ENCODE measurements at places on chromosomes 4 and X.
A peak's percentile ranks its signal among the peaks of the same experiment; 100 is the strongest.

DNA sequence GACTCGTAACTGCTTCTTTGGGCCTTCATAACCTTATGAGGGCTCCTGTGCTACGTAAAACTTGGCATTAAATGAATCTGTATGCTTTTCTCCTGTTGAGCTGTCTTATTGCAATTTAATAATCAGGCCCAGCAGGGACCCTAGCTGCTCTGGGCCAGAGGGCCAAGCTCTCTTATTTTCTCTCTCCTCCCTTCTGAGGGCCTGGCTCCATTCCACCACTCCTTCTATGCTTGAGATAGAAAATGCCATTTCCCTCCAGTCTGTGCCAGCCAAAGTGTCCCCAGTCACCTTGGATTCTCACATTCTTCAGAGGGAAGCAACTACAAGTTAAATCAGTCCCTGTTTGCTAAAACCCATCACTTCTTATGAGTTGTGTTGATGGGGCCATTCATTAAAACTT, 90.1 kb downstream of the CLCN4 start:
- DNase-seq: no peak

DNA sequence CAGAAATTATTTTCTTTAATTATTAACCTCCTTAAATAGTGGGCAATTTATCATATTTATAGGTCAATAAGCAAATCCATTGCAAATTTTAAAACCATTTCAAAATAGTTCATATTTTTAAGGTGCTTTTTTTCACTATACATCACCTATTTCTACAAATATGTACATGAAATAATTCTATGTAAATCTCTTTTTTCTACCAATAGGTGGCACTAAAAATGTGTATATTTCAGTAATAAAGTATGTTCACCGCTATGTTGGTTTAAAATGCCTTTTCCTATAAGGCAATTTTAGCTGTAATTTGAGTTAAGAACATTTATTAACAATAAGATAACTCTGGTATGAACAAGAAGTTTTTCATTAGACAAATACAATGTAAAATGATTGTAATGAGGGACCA, 672.2 kb downstream of the KCTD8 start:
- DNase-seq: no peak

DNA sequence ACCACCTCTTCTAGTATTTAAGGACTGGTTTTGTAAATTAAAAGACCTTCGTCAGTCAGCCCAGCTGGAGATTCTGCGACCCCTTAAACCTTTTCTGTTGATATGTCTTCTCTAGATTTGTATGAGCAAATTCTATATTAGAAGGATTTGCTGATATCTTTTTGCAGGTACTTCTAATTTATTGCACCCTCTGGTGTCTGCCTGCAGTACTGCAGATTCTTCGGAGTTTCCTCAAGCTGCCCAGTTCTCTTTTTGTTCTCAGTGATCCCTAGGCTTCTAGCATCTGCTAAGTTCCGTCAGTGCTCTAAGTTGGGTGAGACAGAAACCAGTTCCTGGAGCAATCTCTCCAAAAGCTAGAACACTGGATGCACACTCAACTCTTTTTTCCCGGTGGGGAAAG, 545.2 kb downstream of the C4orf33 start:
- peak; percentile 47 for DNase-seq

DNA sequence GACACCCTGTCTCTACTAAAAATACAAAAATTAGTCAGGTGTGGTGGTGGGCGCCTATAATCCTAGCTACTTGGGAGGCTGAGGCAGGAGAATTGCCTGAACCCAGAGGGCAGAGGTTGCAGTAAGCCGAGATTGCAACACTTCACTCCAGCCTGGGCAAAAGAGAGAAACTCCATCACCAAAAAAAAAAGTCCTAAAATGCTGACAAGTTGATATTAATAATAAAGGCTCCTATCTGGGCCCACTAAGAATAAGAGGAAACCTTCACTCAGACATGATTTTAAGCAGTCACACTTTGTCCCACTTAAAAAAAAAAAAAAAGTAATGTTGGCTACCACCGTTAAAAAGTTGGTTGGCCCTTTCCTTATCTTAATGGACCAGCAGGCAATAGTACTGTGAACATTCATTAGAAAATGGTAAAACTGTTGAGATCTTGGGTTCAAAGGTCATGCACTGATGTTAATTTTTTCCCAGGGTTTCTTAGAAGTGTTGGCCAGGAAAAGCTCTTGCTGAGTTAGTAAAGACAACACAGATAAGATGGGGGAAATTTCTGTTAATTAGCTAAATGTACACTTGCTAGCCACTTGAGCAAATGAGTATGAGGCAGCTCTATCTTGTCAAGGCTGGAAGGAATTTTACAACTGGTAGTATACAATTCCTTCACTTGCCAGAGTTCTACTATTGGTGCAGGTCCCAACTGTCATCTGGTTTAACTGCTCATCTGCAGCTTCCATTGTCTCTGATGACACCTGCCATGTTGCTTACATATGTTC, 43.6 kb upstream of the BMP2K start:
- no peak for DNase-seq

- DNase-seq: no peak
Measured at GRCh38 chrX:40947276-40947675, 138.0 kb upstream of the USP9X start.

- DNase-seq: no peak
Measured at GRCh38 chr4:102157984-102158383, 187.3 kb downstream of the SLC39A8 start.

DNA sequence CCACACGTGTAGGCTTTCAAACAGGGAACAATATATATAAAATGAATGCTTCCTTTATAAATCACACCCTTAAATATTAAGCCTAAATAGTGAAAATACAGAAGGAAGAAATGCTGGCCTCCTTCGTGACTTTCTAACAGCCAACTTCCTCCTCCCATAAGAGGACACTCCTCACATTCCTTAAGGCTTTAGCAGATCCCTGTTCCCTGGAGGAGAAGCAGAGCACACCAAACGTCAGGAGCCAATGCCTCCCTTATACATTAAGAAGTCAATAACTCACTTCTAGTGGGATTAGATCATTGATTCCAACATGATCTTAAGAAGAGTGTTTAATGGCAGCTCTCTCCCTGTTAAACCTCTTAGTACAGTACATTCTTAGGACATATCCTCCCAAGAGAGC, 108.4 kb upstream of the FAM241A start:
- no peak for DNase-seq

GRCh38 chr4:108359986-108360681, 191.4 kb upstream of the LEF1 start:
- DNase-seq: no peak

DNA sequence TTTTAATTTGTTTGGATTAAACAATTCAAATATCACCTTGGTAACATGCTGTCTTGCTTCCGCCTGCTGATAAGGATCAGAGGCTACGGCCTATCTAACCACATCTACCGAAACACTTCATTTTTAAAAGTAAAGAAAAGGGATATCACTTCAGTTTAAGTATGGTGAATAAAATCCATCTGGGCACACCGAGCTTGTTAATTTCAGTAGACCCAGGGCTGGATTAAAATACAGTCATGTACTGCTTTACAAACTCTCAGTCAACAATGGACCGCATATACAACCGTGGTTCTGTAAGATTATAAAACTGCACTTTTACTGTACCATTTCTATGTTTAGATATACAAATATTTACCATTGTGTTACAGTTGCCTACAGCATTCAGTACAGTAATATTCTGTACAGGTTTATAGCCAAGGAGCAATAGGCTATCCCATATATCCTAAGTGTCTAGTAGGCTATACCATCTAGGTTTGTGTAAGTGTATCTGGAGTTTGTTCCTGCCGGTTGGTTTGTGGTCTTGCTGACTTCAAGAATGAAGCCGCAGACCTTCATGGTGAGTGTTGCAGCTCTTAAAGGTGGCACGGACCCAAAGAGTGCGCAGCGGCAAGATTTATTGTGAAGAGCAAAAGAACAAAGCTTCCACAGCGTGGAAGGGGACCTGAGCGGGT, 40.0 kb downstream of the SEPTIN11 start:
- DNase-seq: peak; percentile 81

DNA sequence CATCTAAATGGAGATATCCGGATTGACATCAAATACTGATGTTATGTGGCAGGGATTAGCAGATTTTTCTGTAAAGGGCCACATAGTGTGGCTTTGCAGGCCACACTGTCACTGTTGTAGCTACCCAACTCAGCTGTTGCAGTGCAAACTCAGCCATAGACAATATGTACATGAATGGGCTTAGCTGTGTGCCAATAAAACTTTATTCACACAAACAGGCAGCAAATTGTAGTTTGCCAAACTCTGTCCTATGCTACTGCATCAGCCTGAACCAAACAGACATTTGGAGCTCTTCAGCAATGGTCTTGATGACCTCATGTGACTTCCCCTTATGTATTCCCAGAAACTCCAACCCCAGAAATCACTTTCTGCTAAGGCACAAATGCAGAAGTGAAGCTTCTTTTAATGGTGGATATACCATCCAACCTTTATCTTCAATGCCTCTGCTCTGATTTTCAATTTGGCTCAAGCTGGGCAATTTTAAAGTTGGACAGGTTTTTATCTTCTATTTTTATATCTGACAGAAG, 18.4 kb upstream of the TRPC5OS start:
- no peak for DNase-seq

- no peak for DNase-seq
Measured at GRCh38 chr4:75030649-75031235, 97.8 kb downstream of the PARM1 start.

- DNase-seq: no peak
Measured at GRCh38 chrX:10416424-10416823, 204.0 kb downstream of the MID1 start.
